ENCODE measurements at places on chromosomes 1 and 21.

- no peak for DNase-seq
Measured at GRCh38 chr1:24139222-24139489, 3.8 kb downstream of the IL22RA1 start.

- no peak for DNase-seq
Measured at GRCh38 chr1:170200621-170201397, 55.0 kb downstream of the NTMT2 start.

DNA sequence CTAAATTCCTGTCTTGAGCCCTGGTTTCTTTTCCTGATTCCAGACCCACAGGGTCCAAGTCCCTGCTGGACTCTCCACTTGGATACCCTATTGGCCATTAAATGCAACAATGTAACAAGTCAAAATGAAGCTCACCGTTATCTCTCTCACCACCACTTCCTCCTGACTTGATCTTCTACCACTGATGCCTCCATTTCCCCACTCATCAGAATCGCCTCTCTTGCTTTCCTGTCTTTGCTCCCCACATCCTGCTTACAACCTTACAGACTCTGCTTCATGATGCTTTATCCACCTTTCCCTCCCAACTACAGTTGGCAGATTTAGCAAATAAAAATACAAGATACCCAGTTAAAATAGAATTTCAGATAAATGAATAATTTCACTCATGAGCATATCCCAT is 343.8 kb downstream of the KCNH1 start:
- no peak for DNase-seq

DNA sequence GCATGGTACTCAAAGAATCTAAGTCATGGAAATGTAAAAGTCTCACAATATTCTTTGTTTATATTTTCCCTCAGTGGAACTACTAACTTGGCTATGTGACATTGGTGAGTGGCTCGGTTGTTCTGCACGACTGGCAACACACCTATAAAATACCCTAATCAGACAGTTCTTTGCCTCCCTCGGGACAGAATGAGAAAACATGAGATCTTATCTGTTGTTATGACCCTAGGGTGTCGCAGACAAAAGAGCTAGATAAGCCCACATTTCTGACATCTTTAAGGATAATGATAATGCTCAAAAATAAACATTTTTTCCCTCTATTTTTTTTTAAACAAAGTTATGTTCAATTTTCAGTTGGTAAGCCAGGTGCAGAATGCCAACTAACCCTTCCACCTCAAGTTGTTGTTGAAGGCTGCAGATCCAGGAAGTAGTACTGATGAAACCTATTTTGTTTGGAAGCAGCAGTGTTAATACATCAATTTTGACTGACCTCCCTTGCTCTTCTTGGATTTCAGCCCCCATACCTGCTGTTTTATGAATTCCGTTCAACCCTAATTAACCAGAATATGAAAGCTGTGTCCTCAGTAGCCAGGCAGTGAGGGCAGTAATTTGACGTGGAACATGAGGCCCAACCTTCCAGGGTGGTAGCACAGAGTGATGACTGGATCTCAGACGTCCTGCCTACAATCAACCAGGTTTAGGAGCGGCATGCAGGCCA is 108.7 kb upstream of the DUSP10 start:
- no peak for DNase-seq

DNA sequence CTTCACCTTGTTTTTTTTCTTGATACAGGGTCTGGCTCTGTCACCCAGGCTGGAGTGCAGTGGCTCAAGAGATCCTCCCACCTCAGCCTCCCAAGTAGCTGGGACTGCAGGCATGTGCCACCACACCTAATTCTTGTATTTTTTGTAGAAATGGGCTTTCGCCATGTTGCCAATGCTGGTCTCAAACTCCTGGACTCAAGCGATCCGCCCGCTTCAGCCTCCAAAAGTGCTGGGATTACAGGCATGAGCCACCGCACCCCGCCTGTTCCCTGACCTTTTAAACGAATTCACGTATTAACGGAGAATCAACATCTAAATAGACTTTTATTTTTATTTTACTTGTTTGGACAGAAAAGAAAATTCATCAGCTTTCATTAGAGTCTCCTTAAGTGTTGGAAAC is 104.8 kb downstream of the PGBD5 start:
- DNase-seq: no peak

- no peak for DNase-seq
Measured at GRCh38 chr1:198849093-198849492, 210.3 kb downstream of the PTPRC start.

DNA sequence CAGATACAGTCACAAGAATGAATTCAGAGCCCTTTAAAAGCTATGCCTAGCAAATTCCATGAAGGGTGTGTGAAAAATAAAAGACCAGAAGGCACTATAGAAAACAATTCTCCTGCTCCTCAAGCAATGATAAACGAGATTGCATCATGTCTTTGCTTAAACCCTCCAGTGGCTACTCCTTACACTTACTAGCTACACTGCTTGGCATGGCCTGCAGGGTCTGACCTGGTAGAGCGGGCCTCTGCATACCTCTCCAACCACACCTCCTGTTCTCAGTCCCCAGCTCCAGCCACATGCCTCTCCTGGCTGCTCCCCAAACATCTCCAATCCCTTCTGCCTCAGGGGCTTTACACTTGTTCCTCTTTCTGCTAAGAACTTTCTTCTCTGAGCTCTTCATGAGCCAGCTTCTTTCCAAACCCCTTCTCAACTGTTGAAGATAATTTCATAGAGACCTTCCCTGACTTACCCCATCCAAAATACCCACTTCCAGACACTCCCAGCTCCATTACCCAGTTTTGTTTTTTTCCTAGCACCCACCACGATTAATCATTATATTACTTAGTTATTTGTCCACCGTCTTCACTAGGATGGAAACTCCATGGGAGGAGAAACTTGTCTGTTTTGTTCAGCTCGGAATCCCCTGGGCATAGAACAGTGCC is 11.2 kb upstream of the CREG1 start:
- no peak for DNase-seq

DNA sequence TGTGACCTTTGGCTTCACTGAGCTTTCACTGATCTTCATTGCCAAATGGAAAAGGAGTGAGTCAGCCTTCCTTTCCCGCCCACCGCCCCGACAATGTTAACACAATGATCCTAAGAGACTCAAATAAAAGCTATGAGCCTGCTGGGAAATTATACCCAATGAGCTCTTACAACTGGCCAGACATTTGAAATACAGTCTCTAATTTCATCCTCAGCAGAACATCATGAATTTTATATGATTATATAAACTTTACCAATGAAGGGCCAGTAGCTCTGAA is 252.5 kb downstream of the SIPA1L2 start:
- DNase-seq: peak; percentile 43

- DNase-seq: no peak
Measured at GRCh38 chr1:154342132-154342531, 16.8 kb downstream of the ATP8B2 start.

DNA sequence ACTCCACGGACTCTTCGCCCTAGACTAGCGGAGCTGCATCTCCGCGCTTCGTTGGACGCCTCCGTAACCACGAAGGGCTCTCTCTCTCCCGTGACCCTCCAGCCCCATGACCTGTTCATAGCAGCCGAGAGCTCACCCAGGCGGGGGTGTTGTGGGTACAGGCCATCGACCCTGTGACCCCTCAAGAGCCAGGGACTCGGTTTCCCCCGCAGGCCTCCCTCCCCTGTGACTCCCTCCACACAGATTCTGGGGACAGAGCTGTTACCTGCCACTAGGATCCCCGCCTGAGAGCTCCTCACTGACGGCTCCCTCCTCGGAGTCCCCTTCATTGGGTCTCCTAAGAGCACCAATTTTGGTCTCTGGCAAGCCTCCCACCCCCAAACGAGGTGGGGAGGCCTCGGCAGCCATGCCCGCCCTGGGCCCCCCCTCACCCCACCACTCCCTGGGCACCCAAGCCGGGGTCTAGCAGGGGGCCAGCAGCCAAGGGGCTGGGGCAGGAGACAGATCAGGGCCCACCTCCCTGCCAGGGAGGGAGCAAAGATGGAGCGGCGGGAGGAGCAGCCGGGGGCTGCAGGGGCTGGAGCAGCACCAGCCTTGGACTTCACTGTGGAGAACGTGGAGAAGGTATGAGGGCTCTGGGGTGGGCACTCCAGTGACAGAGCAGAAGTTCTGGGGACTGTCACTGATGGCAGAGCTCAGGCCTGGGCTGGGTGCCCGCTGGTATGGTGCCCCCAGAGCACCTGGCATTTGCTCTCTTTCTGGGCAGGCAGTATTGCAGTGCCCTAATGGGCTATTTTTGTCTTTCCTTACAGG is 517 bp downstream of the IPO13 start:
- no peak for DNase-seq

DNA sequence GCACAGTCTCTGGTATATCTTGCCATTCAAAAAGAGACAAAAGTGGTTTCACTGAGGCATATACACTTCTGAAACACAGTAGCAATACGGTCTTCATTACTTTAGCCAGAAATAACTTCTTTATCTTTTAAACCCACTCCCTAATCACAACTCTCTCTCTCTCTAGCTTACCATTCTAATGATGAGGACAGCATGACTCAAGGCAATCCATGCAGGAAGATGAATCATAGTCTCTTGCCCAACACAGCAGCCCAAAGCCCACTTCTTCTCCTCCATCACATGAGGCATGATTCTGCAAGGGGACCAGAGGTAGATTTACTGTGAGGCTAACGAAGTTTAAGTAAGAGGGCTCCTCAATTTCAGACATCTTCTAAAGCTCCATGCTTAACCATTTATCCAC is 285.0 kb upstream of the NR5A2 start:
- DNase-seq: peak; percentile 32

DNA sequence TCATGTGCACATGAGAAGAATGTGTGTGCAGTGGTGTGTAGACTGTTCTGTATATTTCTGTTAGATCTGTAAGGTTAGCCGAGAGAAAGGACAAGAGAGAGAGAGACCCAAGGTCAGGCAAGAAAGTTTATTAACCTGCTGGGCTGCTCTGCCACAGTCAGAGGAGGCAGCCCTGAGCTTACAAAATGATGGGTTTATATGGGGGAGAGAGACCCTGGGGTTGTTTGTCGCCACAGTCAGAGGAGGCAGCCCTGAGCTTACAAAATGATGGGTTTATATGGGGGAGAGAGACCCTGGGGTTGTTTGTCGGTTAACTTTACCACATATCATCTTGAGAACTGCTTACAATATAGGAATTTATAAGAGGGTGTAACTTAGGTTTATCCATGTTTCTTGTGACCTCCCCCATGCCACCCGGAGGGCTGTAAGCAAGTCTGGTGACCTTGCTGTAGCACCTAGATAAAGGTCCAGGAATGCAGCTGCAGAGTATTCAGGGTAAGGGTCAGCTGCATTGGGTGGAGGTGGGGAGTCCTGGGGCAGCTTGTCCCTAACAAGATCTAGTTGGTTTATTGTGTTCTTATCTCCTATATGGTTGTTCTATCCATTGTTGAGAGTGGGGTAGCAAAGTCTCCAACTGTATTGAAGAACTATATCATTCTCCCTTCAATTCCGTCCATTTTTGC is 9.3 kb upstream of the ZBTB40 start:
- DNase-seq: no peak

- DNase-seq: no peak
Measured at GRCh38 chr1:213017447-213018273, 2.0 kb upstream of the ANGEL2 start.

- no peak for DNase-seq
Measured at GRCh38 chr1:147336291-147336690, 93.8 kb downstream of the CHD1L start.

GRCh38 chr1:47608296-47608875 is 170.5 kb downstream of the FOXD2 start:
- no peak for DNase-seq

DNA sequence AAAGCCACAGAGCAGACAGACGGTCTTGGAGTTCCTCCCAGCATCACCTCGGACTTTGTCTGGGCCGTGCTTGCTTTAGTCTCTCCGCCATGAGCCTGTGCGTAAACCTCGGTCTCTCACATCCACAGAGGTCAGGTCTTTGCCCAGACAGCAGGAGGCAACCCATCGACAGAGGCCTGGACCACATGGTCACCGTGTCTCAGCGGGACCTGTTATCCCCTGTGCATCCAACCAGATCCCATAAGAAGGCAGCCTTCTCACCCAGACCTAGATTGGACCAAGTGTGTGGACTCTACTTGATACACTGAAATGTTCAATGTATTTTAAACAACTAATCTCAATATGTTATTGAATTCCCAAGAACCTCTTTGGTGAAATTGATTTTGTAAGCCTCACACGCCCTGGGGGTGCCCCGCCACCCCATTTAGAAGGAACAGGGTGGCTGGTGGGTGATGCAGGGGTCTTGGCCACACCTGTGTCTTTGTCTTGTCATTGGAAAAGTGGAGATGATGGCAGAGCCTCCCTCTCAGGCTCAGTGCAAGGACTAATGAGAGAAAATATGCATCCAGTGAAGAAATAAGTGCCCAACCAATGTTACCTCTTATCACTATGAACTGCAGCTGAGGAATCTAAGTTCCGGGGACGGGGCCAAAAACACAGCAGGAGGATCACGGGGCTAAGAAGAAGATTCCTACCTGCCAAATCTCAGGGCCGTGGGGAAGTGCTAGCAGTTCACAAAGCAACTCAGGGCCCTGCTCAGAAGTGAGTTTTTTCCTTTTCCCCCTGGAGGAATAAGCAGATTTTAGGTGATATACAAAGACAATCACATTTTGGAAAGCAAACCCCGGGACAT is 101.6 kb upstream of the BACE2 start:
- DNase-seq: no peak

DNA sequence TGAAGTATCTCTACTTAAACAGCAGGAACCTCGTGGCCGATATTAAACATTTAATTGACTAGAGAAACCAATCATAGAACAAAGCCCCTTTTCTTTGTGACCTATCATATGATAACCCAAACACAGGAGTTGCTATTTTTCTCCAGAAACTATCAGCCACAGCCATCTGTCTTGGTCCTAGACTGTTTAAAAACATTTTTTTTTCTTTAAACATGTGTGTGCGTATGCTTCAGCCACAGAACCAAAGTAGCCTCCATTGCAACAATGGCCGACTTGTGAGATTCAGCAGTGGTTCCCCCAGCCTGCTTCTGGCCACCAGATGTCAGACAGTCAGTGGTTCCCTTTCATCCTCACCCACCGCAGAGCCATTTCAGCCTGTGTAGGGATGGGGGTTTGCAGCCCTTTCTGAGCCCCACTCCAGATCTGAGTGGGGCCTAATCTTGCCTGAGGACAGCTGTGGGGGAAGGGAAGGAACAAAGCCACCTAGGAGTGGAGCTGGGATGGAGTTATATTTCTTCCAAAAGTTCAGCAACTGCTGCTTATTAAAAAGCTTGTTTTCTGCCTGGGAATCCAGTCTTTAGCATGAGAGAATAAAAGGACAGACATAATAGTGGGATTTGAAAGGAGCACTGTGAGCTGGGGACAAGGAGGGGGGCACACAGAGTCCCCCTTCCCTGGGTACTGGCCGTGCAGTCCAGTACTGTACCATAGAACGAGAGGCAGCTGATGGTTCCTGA is 11.7 kb upstream of the IGSF3 start:
- DNase-seq: no peak

DNA sequence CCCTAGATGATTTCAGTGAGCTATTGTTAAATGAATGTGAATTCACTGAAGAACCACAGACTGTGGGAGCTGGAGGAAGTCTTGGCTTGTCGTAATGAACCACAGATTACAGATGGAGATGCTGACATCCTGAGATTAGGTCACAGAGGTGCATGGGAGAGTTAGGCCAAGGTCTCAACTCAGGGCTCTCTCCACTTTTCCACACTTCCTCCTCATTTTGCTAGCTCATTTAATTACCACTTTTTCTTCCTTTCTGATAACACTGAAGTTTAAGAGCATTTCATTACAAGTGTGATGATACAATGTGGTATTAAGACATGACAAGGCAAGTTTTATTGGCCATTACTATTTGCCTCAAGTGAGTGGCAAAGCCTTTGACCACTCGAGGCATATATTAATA is 30.8 kb downstream of the ST6GALNAC3 start:
- DNase-seq: no peak

GRCh38 chr1:54356680-54357147 is 49.5 kb downstream of the SSBP3 start:
- no peak for DNase-seq

- peak; percentile 40 for DNase-seq
Measured at GRCh38 chr1:85366391-85367170, 90.1 kb upstream of the BCL10 start.

All from pulmonary artery endothelial cell (primary cell).